ENCODE measurements at places on chromosomes 11 and 22.
A peak's percentile ranks its signal among the peaks of the same experiment; 100 is the strongest.

DNA sequence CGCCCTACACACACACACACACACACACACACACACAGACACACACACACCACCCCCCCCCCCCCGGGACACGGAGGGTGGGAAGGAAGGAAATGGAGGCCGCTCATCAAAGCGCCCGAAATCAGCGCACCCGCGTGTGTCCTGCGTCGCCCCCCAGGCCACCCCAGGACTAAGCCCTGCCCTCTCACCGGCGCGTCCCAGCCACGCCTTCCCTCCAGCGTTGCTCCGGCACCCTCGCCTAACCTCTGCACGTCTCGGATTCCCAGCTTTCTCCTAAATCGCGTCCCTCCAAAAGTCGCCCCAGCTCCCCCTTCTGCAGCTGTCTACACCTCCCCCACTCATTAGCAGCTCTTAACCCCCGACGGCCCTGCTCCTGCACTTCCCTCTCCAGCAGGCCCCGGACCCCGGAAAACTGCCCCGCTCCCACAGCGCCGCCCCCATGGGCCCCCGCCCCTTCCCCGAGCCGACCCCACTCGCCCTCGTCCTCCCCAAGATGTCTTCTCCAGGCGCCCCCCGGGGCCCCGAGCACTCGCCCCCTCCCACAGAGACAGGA lies 557 bp downstream of the PACSIN2 start:
- peak; percentile 54 for DNase-seq

GRCh38 chr22:46753360-46753759 lies 9.1 kb upstream of the TBC1D22A start:
- no peak for DNase-seq

DNA sequence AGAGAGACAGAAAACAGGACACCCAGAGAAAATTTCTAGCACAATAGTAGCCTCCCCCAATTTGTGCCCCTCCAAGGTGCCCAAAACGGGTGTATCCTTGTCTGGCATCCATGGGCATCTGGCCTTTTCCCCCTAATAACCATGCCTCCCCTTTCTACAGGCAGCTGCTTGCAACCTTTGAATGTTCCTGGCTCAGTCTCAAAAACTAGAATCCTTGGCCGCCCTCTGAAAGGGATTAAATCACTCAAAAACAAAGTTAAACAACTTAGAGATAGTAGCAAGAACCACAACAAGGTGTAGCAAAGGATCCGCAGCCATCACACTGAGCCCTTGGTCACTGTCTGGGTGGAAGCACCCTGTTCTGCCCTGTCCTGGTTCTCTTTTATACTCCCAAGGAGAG lies 105.6 kb downstream of the MN1 start:
- DNase-seq, result no peak

- peak; percentile 10 for DNase-seq
Measured at GRCh38 chr11:14454861-14455632, 44.6 kb downstream of the COPB1 start.

DNA sequence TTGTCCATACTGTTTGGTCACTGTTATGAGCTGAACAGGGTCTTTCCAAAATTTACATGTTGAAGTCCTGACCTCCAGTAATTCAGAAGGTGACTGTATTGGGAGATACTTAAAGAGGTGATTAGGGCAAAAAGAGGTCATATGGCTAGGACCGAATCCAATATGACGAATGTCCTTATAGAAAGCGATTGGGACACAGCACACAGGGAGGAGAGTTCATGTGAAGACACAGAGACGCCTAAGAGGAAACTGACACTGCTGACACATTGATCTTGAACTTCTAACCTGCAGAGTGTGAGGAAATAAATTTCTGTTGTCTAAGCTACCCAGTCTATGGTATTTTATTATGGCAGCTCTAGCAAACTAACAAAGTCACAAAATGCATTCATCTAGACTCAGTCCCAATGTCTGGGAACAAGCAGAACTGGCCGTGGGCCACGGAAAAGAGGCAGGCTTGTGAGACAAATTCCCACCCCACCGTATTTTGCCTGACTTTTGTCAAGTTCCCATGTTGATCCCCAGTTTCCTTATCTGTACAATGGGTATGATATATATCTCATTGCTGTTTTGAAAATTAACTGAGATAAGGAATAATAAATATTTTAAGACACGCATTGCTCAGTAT lies 295.0 kb downstream of the NTM start:
- peak; percentile 17 for DNase-seq

DNA sequence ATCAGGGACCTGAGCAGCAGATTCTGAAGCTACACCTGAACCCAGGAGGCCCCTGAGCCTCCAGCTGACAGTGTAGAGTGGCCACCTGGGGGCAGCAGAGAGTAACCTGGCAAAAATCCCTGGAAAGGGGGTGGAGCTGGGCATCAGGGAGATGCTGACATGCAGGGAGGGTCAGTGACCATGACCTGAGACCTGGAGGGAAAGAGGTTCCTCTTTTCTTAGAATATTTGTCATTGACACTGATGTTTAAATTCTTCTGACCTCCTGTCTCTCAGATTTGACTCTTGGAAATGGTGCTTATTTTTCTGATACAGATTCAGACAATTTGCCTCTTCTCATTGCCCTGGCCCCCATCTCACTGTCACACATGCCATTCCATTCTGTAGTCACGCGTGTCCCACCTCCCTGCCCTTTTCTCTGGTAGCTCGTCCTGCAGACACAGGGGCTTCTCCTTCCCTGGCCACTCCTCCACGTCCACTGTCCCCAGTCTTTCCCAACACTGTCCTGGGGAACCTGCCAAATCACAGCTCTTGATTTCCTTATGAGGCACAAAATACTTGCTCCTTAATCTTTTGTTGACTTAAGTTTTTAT lies 117.2 kb upstream of the IGLL5 start:
- peak; percentile 67 for DNase-seq

GRCh38 chr11:43135966-43136534 lies 175.7 kb upstream of the API5 start:
- no peak for DNase-seq

DNA sequence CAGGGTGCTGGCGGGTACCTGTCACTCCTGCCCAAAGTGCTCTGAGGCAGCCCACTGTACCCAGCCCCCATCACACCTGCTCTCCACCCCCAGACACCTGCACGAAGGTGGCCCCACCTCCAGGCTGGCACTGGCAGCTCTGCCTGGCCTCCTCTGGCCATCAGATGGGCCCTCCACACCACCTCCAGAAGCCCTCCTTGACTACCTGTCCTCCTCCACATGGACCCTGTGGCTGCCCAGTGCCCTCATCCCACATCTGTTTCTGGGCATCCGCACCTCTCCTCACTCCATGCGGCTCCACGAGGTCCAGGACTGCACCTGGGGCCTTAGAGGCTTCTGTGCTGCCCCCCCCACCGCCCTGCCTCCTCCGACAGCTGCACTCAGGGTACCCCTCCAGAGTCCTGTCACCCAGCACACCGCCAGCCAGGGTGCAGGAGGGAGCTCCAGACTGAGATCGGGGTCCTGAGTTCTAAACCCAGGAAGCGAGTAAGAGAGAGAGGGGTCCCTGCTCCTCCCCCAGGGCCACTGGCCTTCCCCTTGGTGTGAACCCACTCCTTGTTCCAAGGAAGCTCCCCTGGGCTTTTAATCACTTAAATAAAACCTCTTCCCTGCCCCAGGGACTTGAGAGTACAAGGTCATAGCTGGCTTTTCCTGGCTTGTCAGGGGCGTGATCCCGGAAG lies 1.7 kb downstream of the CTSD start:
- peak; percentile 19 for DNase-seq

- peak; percentile 49 for DNase-seq
Measured at GRCh38 chr11:68282141-68282860, 10.5 kb upstream of the C11orf24 start.

GRCh38 chr11:32105871-32106560 lies 15.1 kb downstream of the RCN1 start:
- no peak for DNase-seq

DNA sequence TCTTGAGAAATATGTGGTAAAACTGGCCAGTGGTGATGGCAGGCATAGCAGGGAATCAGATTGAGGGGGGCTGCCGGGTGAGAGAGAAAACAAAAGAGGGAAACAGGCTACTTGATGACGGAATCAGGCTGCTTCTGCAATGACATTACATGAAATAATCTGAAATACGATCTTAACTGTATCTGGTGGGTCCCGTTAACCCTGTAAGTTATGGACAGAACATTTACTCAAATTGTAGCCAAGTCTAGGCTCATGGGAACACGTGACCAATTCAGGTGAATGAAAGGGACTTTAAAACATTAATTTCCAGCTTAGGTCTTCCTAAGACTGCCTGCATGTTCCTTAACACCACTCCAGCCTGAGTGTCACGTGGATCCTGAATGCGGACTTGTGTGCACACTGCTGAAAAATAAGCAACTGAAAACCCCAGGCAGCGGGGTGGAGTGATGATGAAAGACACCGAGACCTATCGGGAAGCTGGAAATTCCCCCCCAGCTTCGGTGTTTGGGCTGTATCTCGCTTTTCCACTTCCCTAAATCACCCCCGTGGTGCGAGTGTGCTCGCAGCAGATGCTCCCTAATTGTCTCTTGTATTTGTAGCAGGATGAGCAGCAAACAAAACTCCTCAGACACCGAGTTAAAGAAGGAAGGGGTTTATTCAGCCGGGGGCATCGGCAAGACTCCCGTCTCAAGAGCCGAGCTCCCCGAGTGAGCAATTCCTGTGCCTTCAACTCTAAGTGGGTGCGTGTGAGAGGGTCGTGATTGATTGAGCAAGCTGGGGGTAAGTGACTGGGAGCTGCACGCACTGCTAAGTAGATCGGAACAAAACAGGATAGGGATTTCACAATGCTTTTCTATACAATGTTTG lies 145.0 kb upstream of the GRK3 start:
- DNase-seq, result peak; percentile 94

GRCh38 chr11:115447273-115447864 lies 56.8 kb downstream of the CADM1 start:
- DNase-seq, result no peak

- DNase-seq, result peak; percentile 74
Measured at GRCh38 chr22:19687561-19688300, 26.6 kb upstream of the SEPTIN5 start.

- peak; percentile 36 for DNase-seq
Measured at GRCh38 chr11:57648801-57649735, 644 bp downstream of the YPEL4 start.

GRCh38 chr22:45972091-45972888 lies 4.7 kb downstream of the WNT7B start:
- no peak for DNase-seq

- DNase-seq, result no peak
Measured at GRCh38 chr11:63829823-63830489, 9.0 kb upstream of the MARK2 start.

DNA sequence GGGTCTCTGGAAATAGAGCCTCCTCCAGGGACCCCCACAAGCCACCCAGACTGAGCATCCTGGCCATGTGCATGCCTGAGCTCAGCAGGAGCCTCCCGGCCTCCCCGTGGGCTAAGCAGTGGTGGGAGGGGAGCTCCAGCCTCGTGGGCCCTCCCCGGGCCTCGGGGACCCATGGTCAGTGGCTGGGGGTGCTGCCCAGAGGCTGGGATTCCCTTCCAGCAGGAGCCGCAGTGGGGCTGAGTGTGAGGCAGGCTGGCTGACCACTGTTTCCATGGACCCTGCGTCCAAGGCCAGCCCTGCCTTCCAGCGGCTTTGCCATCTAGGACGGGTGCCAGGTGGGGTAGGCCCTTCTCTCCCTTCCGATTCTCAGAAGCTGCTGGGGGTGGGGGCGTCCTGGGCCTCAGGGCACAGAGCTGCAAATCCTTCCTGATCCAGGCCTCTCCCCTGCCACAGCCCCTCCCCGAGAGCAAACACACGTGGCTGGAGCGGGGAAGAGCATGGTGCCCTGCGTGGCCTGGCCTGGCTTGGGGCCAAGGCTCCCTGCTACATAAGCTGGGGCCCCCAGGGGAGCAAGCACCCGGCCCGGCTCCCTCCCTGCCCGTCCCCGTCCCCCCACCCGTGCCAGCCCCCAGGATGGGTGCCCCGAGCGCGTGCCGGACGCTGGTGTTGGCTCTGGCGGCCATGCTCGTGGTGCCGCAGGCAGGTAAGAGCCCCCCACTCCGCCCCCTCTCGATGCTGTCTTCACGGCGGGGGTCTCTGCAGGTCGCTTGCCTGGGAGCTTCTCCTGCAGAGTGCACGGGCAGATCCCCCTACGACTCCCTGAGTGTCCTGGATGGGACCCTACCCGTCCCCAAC lies at the start of gene MUC5B:
MUC5B (plus strand) TSS at position 576 of the 855 bp plus-strand sequence; CDS start at position 634, 58 bp downstream.
- DNase-seq, result no peak

DNA sequence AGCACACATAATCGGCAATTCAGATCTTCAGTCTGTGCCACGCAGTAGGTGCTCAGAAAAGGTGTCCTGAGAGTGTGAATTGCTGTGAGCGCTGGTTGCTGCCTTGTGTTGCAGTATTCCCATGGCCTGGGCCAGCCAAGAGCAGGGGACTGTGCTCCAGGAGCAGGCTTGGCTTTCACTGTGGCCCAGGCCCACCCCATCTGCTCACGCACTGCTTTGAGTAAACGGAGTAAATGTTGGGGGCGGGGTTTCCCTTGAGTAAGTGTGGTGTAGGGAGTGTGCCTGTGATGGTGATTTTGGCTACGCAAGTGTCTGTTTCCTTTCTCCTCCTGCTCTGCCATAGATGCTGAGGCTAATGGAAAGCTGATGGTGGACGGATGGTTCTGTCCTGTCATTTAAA lies 2.3 kb downstream of the CTTN start:
- DNase-seq, result no peak

Measured in suppressor macrophage (primary cell).